Uterus (tissue), 4 donors: ENCODE measurements at places on chromosomes 1 and 21. TPM values are rescaled to one million over a fixed set of nuclear protein-coding genes. Genes with fewer than 3 reads are reported as not detected.

GRCh38 chr1:8742022-8742924, 75.2 kb downstream of the RERE start:
- DNase-seq: no peak
- H3K27me3 ChIP-seq: no peaks in the 10 kb centered on the region
- no peaks in the 10 kb centered on the region for H3K36me3 ChIP-seq
- H3K27ac ChIP-seq: no peak overlapping the region
- H3K4me1 ChIP-seq: no peaks in the 10 kb centered on the region

DNA sequence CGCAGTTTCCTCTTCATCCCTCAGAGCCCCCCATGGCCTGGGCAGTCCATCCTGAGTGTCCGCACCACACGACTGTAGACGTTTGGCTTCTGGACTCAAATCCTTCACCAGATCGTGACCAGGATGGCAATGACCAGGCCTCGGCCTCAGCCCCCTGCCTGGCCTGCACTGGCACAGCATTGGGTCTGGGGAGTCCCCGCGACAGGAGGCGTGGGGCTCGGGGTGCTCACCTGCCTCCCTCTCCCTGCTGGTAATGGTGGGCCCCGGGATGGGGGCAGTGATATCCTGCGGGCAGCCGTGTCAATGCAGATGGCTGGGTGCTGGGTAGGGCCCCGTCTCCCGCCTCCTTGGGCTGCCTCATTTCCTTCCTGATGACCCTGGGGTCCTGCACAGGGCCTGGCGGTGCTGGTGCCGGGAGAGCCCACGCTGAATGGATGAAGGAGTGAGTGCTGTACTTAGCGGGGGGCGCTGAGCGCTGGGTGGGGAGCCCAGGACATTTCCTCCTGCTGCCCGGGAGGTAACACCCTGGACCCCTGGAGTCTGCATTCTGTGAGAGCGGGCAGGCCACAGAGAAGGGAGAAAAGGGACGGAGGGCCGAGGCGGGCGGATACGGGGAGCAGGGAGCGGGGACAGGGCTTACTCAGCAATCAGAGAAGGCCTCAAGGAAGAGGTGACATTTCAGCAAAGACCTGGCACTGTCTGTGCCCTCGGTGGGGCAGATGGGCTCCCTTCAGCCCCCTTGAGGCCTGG, 2.1 kb upstream of the TNFRSF14 start:
- no peaks in the 10 kb centered on the region for H3K36me3 ChIP-seq
- no peak for DNase-seq
- H3K27ac ChIP-seq: peak overlapping the region; percentile 90
- H3K4me3 ChIP-seq: no peak overlapping the region
- no peaks in the 10 kb centered on the region for H3K27me3 ChIP-seq

- H3K4me1 ChIP-seq: no peaks in the 10 kb centered on the region
- H3K27me3 ChIP-seq: no peaks in the 10 kb centered on the region
- H3K27ac ChIP-seq: peak overlapping the region; percentile 99
- peak overlapping the region; percentile 20 for H3K4me3 ChIP-seq
Observed at GRCh38 chr1:27599605-27600497, 4.1 kb downstream of the AHDC1 start.

GRCh38 chr1:58064166-58064565, 482.4 kb downstream of the OMA1 start:
- H3K27me3 ChIP-seq: no peaks in the 10 kb centered on the region
- H3K4me1 ChIP-seq: no peaks in the 10 kb centered on the region
- H3K36me3 ChIP-seq: no peaks in the 10 kb centered on the region
- H3K27ac ChIP-seq: no peak overlapping the region
- DNase-seq: no peak

DNA sequence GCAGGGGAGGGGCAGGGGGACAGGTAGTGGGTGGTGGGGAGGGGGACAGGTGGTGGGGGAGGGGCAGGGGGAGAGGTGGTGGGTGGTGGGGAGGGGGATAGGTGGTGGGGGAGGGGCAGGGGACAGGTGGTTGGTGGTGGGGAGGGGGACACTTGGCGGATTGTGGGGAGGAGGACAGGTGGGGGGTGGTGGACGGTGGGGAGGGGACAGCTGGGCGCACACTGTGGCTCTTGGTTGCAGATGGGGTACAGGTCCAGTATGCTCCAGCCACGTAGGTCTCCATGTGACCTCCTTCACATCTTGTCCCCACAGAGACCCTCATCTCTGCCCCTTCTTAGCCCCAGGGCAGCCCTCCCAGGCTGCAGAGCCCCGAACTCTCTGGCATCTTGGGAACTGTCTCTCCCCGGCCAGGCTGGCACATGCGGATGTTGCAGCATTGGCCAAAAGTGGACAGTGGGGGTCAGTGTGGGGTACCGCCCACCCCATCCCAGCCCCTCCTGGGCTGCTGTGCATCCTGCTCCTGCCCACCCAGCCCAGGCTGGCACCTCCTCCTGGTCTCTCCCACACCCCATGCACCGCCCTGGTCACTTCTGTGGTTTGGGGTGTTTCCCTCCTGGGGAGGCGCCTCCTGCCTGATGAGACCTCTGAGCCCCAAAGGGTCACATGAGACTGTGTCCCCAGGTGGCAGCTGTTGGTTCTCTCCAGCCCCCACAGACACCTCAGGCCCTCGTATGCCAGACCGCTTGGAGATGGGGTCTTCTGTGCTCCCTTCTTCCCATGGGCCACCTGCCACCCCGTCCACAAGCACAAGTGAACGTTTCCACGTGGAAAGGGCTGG, 7.6 kb upstream of the SLC19A1 start:
- H3K4me3 ChIP-seq: no peak overlapping the region
- no peaks in the 10 kb centered on the region for H3K36me3 ChIP-seq
- no peaks in the 10 kb centered on the region for H3K4me1 ChIP-seq
- DNase-seq: no peak
- no peak overlapping the region for H3K27ac ChIP-seq

GRCh38 chr21:28283641-28284490, 708.8 kb downstream of the LTN1 start:
- H3K27ac ChIP-seq: peak overlapping the region; percentile 62
- no peak overlapping the region for H3K4me3 ChIP-seq
- peaks cover 6% of the 10 kb centered on the region for H3K4me1 ChIP-seq

GRCh38 chr21:45498646-45499000, 43.6 kb downstream of the SLC19A1 start:
- H3K27ac ChIP-seq: no peak overlapping the region
- H3K27me3 ChIP-seq: no peaks in the 10 kb centered on the region
- H3K4me3 ChIP-seq: no peak overlapping the region
- no peaks in the 10 kb centered on the region for H3K4me1 ChIP-seq

GRCh38 chr1:167515893-167516321, 2.4 kb downstream of the CD247 start:
- H3K4me1 ChIP-seq: no peaks in the 10 kb centered on the region
- no peak overlapping the region for H3K4me3 ChIP-seq
- no peak for DNase-seq
- no peaks in the 10 kb centered on the region for H3K27me3 ChIP-seq
- no peak overlapping the region for H3K27ac ChIP-seq

- no peak overlapping the region for H3K4me3 ChIP-seq
- H3K36me3 ChIP-seq: no peaks in the 10 kb centered on the region
- DNase-seq: no peak
- no peaks in the 10 kb centered on the region for H3K4me1 ChIP-seq
Observed at GRCh38 chr1:199875856-199876255, 151.7 kb upstream of the NR5A2 start.

GRCh38 chr1:42960122-42960390, 1.4 kb upstream of the SLC2A1 start:
- no peaks in the 10 kb centered on the region for H3K27me3 ChIP-seq
- no peak overlapping the region for H3K4me3 ChIP-seq
- no peak overlapping the region for H3K27ac ChIP-seq

DNA sequence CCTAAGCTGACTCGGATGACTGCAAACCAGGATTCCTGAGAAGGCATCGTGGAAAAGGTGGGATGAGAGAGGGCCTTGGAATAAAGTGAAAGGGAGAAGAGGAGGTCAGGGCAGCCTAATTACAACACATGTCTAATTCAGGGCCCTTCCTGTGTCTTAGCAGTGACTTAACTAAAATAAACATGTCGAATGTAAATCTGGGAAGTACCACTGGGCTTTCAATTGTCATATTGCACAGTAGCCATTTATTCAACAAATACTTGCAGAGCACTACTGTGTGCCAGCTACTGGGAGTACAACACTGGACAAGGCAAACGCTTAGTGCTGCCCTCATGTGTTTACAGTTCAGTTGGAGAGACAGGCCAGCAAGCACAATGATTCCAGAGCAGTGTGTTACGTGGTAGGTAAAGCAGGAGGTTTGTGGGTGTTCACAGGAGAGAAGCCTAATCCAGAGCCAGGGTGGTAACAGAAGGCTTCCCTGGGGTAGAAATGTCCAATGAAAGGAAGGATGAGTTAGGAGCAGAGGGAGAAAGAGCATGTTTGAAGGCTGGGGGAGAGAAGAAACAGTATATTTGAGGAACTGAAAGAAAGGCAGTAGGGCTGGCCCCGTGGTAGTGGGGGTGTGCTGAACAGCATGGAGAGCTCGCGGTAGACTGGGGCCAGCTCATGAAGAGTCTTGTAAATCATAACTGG, 38.0 kb upstream of the RASAL2 start:
- H3K36me3 ChIP-seq: no peaks in the 10 kb centered on the region
- no peaks in the 10 kb centered on the region for H3K27me3 ChIP-seq
- peaks cover 11% of the 10 kb centered on the region for H3K4me1 ChIP-seq
- no peak overlapping the region for H3K4me3 ChIP-seq
- peak overlapping the region; percentile 79 for H3K27ac ChIP-seq

DNA sequence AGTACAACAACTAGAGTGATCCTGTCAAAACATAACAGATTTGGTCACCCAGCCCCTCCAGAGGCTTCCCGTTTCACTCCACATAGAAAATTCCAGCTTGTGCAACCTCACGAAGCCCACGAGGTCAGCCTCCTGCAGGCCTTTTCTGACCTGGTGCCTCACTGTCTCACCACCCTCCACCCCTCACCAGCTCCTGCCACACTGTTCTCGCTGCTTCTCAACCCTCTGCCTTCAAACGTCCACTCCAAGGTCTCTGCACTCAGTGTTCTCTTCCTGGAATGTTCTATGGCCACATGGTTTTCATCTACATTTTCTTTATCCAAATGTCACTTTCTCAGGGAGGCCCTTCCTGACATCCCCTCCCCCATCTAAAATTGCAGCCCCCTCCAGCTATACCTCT, 178.9 kb downstream of the DHRS3 start:
- no peak for DNase-seq
- no peaks in the 10 kb centered on the region for H3K36me3 ChIP-seq
- H3K4me3 ChIP-seq: no peak overlapping the region
- H3K27me3 ChIP-seq: no peaks in the 10 kb centered on the region
- no peak overlapping the region for H3K27ac ChIP-seq
- peaks cover 4% of the 10 kb centered on the region for H3K4me1 ChIP-seq

GRCh38 chr21:35075546-35075945, 26.4 kb upstream of the RUNX1 start:
- no peaks in the 10 kb centered on the region for H3K36me3 ChIP-seq
- H3K27ac ChIP-seq: no peak overlapping the region
- no peaks in the 10 kb centered on the region for H3K27me3 ChIP-seq
- H3K4me3 ChIP-seq: no peak overlapping the region
- DNase-seq: no peak

DNA sequence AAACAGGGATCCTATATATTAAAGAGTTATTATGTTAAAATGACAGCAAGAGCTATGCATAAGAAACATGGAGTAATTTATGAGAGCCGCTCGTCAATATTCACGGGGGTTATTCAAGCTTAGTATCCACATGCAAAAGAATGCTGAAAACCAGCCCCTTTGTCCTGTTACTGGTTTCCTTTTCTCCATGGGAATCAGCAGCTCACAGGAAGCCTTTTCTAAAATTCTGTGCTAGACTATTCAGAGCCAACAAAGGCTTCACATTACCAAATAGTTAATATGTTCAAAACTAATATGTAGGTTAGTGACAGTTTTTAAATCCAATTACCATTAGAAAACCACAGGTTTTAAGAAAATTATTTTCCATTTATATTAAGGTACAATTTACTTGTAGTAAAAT, 225.6 kb upstream of the MAP1LC3C start:
- no peak overlapping the region for H3K4me3 ChIP-seq
- no peaks in the 10 kb centered on the region for H3K27me3 ChIP-seq
- no peaks in the 10 kb centered on the region for H3K4me1 ChIP-seq
- H3K36me3 ChIP-seq: no peaks in the 10 kb centered on the region

DNA sequence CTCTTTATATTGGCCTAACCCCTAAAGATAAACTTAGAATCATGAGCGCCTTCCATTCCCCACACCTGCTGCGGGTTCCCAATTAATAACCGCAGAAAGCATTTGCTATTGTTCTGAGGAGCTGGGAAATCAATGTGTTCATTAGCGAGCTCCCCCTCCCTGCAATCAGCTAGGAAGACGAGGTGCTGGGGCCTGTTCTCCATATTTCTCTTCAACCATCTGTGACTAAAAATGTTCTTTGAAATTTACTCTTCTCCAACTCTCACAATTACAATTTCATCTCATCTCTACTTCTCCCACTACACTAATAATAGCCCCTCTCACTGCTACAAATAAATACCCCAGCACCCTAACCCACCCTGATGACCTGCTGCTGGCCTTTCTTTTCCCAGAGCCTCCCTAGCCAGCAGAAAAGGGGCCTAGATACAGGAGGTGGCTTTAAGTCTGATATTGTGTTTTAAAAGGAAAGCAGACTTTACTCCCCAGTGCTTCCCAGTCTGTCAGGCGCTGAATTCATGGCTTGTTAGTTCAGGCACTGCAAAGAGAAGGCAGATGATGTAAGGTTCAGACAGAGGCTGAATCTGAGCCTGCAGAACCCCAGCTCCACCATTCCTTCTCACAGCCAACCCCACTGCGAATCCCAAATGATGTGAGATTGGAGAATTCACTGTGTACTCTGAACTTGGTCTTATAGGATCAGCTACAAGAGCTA, 477.5 kb upstream of the DAB1 start:
- no peaks in the 10 kb centered on the region for H3K4me1 ChIP-seq
- no peak overlapping the region for H3K4me3 ChIP-seq
- no peaks in the 10 kb centered on the region for H3K27me3 ChIP-seq
- H3K27ac ChIP-seq: no peak overlapping the region
- H3K36me3 ChIP-seq: no peaks in the 10 kb centered on the region

- no peaks in the 10 kb centered on the region for H3K36me3 ChIP-seq
- no peak overlapping the region for H3K27ac ChIP-seq
- DNase-seq: no peak
Observed at GRCh38 chr1:208164609-208165008, 79.6 kb downstream of the PLXNA2 start.

RORC gene
- 0.67 TPM for total RNA-seq

EDARADD gene
- total RNA-seq: 1.2 TPM

RAB29 gene
- total RNA-seq: 6.8 TPM

EMC1 gene
- 43.0 TPM for total RNA-seq

PLA2G2A gene
- 47.6 TPM for total RNA-seq

CRABP2 gene
- total RNA-seq: 14.3 TPM

CBR3 gene
- total RNA-seq: 2.6 TPM

S100A2 gene
- 2.7 TPM for total RNA-seq

AGRN gene
- 86.9 TPM for total RNA-seq

TTLL7 gene
- total RNA-seq: 61.0 TPM

KCNE1 gene
- total RNA-seq: 2.1 TPM

FAM72D gene
- not detected for total RNA-seq
